ENCODE measurements at places on chromosomes 3 and 15.
A peak's percentile ranks its signal among the peaks of the same experiment; 100 is the strongest.

DNA sequence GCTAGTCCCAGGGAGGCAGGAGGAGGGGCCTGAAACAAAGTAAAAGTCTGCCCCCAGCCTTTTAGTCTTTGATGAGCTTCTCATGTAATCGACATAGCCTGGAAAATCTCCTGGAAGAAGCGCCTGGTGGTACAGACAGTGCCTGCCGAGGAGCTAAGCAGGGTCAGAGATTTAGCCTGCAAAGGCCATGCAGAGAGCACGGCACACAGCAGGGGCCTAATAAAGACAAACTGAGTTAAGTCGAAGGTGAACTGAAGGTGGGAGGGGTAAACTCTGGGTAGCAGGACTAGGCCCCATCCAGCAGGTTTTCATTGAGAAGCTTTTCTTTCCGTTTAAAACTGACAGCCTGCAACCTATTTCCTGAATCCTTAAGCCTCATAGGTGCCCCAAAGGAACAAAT is 115.5 kb upstream of the ABHD17C start:
- DNase-seq, result no peak

DNA sequence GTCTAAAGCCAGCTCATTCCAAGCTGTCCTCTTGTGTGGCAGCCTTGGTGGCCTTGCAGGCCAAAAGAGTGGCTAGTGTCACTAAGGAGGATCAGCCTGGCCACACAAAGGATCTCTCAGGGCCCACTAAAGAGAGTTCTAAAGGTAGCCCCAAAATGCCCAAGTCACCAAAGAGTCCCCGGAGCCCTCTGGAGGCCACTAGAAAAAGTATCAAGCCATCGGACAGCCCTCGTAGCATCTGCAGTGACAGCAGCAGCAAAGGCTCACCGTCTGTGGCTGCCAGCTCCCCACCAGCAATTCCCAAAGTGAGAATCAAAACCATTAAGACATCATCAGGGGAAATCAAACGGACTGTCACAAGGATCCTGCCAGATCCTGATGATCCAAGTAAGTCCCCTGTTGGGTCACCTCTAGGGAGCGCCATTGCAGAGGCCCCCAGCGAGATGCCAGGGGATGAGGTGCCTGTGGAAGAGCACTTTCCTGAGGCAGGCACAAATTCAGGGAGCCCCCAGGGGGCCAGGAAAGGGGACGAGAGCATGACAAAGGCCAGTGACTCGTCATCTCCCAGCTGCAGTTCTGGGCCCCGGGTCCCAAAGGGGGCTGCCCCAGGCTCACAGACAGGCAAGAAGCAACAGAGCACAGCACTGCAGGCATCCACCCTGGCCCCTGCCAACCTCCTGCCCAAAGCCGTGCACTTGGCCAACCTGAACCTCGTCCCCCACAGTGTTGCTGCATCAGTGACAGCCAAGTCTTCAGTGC is 33.5 kb upstream of the ALPK3 start:
- no peak for DNase-seq

DNA sequence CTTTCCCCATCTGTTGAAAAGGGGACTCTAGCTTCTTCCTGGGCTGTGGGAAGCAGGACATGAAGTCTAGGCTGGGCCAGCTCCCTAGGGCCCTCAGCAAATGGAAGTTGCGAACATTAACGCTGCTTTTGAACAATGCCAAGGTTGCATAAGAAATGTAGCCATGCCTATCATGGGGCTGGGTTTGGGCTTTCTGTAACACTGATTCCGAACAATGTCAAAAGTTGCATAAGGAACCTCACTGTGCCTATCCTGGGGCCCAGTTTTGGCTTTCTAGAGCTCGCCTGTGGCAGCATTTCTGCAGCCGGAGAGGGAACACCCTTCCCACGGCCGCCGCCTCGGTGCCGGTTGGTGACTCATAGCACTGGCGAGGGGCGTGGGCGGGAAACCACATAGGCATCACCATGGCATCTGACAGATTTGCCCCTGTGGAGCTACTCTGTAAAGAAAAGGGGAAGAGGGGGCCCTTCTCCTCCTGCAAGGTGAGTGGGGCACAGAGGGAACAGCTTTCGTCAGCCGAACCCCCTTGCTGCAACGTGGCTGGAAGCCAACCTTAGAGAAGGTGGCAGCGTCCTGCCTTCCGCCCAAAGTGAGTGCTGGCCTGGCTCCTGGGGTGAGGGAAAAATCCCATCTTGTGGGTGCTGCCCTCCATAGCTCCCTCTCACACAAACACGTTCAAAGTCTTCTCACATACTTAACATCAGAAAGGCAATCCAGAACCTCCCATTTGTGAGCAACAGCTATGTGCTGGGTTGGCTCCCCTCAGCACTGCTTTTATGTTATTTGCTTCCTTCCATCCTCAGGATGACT is 46.6 kb upstream of the ATP2B2 start:
- peak; percentile 16 for DNase-seq

GRCh38 chr3:167361306-167361705 is 18.8 kb downstream of the ZBBX start:
- DNase-seq, result no peak

DNA sequence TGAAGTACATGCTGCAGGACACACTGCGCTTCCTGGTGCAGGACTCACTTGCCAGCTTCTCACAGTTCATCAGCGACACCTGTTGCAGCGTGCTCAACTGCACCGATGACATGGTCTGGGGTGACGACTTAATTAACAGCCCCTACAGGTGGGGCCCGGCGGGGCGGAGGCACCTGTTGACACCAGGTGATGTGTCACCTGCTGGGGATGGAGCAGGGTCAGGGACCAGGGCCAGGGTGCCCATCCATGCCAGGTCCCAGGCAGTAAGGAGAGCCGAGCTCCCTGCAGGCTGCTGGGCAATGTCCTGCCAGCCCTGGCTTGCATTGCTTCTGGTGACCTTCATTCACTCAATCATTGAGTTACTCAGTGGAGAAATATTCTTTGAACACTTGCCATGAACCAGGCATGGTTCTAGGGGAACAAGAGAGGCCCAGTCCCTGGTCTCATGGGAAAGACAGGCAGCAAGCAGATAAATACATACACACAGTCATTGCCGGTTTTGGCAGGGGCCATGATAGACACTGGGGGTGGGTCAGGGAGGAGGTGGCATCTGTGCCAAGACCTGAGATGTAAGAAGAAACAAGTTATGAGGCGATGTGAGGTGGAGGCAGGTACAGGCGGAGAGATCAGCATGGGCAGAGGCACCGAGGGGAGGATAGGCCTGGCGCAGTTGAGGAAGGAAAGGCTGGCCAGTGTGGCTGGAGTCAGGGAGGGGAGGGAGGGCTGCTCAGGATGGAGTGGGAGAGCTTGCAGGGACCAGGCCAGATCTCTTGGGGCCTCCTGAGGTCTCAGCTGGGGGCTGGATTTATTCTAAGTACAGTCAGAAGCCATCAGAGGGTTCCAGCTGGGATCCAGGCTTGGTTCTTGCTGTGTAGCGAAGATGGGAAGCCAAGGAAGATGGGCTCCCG is 30.8 kb downstream of the DNAH1 start:
- no peak for DNase-seq

DNA sequence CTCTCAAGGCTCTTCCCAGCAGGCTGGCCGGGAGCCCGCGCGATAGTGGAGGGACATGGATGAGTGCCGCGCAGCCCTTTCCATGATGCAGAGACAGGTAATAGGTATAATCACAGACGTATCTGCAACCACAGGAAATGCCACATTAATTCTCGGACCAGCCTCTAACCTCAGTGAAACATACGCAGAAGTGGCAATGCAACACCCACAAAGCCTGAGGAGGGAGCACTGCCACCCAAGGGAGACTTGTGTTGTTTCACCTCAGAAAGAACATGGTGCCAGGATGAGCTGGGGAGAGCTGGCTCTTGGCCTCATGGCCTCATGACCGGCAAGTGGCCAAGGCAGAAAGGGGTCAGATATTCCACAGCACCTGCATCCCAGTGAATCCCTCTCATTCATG is 39.0 kb downstream of the PGPEP1L start:
- DNase-seq, result no peak

DNA sequence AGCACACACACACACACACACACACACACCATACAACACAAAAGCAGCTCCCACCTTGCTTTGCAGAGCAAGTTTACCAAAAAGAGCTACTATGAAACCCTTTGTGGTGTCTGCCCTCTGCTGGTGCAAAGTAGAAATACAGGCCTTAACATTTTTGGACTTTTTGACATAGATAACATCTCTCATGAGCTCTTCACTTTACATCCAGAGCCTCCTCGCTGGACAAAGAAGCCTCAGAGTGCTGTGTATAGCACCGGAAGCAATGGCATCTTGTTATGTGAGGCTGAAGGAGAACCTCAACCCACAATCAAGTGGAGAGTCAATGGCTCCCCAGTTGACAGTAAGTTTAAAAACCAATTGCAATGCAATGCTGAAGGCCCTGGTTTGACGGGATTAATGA is 157.9 kb downstream of the CHL1 start:
- DNase-seq, result peak; percentile 73

GRCh38 chr3:29914861-29915524 is 634.1 kb downstream of the RBMS3 start:
- no peak for DNase-seq

- DNase-seq, result no peak
Measured at GRCh38 chr3:90099493-90099892, 992.1 kb downstream of the EPHA3 start.

GRCh38 chr3:53026382-53027162 is 19.3 kb downstream of the SFMBT1 start:
- DNase-seq, result peak; percentile 19

Measured in GM12865 (cell line).